Stimulated activated CD8-positive, alpha-beta memory T cell treated with anti-CD3 and anti-CD28 coated beads, Interleukin-12 subunit alpha, Interleukin-12 subunit beta, amount 100 ng/mL, for 1 hour (primary cell): ENCODE measurements at places on chromosomes 6 and 20.

GRCh38 chr20:2693286-2694007 is 867 bp downstream of the EBF4 start:
- peak; percentile 29 for DNase-seq

GRCh38 chr6:17740559-17741220 is 34.0 kb upstream of the NUP153 start:
- no peak for DNase-seq

- DNase-seq: no peak
Observed at GRCh38 chr20:44959082-44959637, 1.0 kb downstream of the TOMM34 start.

- DNase-seq: no peak
Observed at GRCh38 chr6:52356017-52356416, 5.9 kb upstream of the PAQR8 start.

- no peak for DNase-seq
Observed at GRCh38 chr6:168493976-168494375, 53.0 kb downstream of the SMOC2 start.

DNA sequence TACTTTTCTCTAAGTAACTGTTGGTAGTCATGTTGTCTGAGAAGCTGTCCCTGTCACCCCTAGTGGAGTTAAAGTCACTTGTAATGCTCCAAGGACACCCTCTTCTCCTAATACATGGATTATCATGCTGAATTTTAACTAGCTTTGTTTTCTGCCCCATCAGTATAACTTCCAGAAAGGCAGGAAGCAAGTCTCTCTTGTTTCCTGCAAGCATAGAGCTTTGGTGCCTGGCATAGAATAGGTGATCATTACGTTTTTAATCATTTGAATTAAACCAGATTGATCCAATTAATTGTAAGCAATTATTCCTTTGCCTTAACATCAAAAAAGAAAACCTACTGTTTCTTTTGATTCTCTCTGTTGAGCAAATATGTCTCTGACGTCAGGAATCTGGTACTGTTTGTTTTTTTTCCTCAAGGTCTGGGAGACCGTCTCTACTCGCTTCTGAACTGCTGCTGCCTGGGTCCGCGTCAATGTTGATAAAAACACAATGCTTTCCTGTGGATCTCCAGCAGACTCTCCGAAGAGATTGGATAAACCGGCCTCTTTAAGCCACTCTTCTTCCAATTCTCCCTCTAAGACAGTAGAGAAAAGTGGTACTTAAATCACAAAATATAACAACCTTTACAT is 71.8 kb downstream of the ARHGAP18 start:
- DNase-seq: no peak

DNA sequence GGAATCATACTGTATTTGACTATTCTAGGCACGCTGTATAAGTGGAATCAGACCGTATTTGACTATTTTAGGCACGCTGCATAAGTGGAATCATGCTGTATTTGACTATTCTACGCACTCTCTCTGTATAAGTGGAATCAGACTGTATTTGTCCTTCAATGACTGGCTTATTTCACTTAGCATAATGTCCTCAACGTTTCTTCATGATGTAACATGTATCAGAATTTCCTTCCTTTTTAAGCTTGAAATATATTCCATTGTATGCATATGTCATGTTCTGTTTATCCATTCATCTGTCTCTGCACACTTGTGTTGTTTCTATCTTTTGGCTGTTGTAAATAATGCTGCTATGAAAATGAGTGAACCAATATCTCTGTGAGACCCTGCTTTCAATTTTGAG is 5.7 kb downstream of the CCDC170 start:
- DNase-seq: no peak

- DNase-seq: no peak
Observed at GRCh38 chr6:41150671-41151070, 3.5 kb downstream of the TREML1 start.

DNA sequence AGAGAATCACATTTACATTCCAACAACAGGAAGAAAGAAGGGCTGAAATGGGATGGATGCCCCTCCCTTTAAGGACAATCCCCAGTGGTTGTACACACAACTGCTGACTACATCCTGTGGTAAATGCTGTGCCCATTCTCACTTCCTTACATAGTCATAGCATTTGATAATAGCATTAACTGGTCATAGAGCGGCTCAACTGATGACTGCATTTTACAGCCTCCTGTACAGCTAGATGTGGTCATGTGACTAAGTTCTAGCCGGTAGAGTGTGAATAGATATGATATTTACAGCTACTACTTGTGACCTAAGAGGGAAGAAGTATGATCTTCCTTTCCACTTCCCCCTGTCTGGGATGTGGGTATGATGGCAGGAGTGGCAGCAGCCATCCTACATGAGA is 24.7 kb downstream of the KCNK17 start:
- DNase-seq: no peak

- no peak for DNase-seq
Observed at GRCh38 chr20:43667341-43668132, 623 bp downstream of the MYBL2 start.
